Stimulated activated CD4-positive, alpha-beta T cell treated with anti-CD3 and anti-CD28 coated beads, Interleukin-4, amount 100 ng/mL, for 1 hour (primary cell): ENCODE measurements at places on chromosomes 13 and 19.

- no peak for DNase-seq
Measured at GRCh38 chr13:36912973-36913372, 7.1 kb downstream of the SMAD9 start.

DNA sequence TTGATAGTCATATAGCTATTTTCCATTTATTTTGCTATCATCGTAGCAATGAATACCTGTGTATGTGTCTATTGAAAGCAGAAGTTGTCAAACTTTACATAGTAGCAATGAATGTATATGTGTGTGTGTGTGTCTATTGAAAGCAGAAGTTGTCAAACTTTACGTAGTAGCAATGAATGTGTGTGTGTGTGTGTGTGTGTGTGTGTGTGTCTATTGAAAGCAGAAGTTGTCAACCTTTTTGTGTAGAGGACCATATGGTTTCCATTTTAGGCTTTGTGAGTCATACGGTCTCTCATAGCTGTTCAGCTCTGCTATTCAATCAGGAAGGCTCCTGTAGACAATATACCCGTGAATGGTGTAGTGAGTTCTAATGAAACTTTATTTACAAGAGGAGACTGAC, 20.8 kb downstream of the NLRP4 start:
- no peak for DNase-seq

DNA sequence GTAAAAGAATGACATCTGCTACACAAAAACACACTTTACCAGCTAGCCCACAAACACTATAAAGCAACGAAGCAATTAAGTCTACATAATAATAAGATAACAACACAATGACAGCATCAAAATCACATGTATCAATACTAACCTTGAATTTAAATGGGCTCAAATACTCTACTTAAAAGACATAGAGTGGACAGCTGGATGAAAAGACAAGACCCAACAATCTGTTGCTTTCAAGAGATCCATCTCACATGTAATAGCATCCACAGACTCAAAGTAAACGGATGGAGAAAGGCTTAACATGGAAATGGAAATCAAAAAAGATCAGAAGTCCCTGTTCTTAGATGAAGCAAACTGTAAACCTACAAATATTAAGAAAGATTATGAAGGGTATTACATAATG, 2175.9 kb downstream of the PCDH9 start:
- DNase-seq: no peak

DNA sequence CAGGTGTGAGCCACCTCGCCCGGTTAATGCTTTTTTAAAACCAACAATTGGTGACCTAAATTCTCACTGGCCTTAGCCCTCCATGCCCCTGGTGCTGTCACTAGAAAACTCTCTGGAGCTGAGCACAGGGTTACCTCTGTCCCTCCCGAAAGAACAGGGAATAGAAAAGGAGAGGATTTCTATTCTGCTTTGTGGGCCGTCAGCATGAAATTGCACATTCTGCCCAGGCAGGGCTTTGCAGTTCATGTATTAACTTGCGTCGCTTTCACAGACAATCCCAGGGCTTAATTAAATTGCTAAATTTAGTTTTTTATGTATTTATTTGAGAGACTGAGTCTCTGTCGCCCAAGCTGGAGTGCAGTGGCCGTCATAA, 583 bp upstream of the ZNF480 start:
- DNase-seq: no peak

GRCh38 chr19:31254611-31255010, 94.6 kb downstream of the TSHZ3 start:
- no peak for DNase-seq

DNA sequence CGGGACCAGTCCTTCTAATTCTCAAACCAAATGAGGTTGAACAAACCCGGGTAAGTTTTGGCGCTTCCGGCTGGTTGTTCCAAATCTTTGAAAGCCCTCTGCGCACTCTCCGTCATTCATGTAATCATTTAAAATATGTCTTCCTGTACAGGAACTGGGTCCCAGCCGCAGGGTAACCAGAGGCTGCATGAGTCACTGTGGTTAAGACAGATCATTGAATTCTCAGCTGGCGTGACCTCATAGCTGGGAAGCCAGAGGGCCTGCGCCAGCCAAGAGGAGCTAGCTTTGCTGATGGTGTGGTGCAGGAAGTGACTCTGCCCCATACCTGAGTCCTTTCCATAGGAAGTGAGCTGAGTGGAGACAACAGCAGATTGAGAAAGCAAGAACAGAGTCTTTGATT, 135.2 kb downstream of the TSHZ3 start:
- DNase-seq: peak; percentile 77

DNA sequence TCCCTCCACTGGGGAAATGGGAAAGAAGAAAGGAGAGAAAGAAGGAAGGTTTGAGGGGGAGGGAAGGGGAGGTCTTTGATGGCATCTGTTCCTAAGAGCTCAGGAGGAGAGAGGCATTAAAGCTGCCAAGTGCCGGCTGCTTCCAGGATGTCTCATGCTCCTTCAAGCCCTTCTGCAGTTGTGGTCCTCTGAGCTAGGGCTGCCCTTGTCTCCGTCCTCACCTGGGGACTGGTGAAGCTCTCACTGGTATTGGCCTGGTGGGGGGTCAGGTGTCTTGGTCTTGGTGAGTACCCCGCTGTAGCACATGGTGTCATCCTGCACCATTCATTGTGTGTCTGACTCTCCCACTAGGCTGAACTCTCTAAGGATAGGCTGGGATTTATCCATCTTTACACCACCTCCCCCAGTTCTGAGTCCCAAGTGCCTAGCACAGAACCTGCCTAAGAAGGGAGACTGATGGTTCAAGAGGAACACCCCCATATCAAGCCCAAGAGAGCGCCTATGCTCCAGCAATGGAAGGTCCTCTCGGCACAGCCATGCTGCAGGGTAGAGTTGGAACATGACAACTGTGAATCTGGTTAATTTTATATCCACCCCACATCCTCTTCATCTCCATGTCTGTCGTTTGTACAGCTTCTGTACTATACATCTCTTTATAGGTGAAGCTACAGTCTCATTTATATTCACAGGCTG, 83.7 kb downstream of the AKAP11 start:
- no peak for DNase-seq

GRCh38 chr19:33868076-33868735, 71.5 kb downstream of the KCTD15 start:
- DNase-seq: no peak
